ENCODE measurements at places on chromosomes 4 and X.
A peak's percentile ranks its signal among the peaks of the same experiment; 100 is the strongest.

DNA sequence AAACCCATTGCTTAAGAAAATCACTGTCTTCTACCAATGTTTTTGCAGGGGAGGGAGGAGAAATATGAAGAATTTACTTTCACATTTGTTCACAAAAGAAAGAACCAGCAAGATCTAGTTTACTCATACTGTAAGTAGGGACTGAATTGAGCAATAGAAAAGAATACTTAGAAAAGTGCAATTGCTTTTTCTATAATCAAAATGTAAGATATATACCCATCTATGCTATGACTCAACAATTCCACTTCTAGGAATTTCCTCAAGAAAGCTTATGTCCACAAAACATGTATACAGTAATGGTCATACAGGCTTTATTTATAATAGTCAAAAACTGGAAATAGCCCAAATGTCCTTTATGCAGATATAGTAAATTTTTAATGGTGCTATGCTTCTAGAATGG is 196.4 kb downstream of the LRBA start:
- DNase-seq: no peak

DNA sequence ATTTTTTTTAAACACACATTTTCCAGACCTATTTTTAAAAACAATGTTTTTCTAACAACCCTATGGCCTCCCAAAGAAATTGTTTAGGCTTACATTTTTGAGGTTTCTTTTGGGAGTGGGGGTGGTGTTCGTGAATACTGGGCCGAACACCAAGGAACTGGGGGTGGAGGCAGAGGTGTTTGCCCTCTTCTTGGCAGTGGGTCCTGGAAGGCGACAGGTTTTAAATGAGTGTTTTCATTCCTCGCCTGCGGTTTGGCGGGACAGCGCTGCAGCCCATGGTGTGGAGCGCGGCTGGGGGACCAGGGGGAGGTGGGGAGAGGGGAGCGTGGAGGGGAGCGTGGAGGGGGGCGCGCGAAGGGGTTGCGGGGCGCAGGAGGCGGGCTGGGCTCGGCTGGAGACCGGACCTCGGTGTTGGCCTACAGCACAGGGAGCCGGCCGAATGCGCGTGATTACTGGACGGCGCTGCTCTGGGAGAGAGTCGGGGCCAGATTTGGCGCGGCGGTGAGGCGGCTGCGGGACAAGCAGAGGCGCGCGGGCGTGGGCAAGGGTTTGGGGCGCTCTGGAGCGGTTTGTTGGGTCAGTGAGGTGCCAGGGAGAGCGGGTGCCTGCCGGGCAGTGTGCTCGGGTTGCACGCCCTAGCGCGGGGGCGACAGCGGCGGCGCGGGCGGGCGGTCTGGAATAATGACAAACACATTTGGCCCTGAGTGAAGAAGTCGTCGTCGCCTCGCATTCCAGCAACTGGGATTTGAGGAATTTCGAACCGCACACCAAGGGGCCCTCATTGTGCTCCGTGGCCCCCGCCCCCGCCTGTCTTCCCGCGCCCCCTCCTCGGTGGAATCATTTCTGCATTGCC is 764 bp downstream of the PDGFRA start:
- peak; percentile 82 for DNase-seq

- DNase-seq: peak; percentile 33
Observed at GRCh38 chr4:130563185-130563888, 1467.4 kb downstream of the C4orf33 start.

GRCh38 chrX:114152130-114152529 is 431.8 kb upstream of the HTR2C start:
- no peak for DNase-seq

GRCh38 chr4:1236103-1236641 is 12.8 kb downstream of the CTBP1 start:
- peak; percentile 55 for DNase-seq

DNA sequence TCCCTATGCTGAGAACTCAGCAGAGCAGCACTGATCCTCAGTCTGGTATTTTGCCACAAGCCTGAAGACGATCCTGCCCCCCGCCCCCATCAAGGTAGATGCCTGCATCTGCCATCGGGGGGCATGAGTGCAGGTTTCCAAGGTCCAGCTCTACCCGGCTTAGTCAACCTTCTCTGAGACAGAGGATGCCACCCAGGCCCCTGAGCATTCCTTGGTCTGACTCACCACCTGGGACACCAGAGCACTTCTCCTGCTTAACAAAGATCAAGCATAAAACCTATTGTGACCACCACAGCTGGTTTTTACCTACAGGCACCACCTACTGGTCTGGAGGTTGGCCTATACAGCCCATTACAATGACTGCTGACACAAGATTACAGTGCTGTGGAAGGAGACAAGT is 1168.1 kb downstream of the PCDH19 start:
- no peak for DNase-seq

GRCh38 chr4:69860052-69860451 is at the start of gene SULT1E1:
TSS of gene SULT1E1 (minus strand) at chr4:69860145. CDS start at chr4:69857644, 2,501 bp downstream.
- peak; percentile 28 for DNase-seq

- no peak for DNase-seq
Observed at GRCh38 chrX:69031971-69032391, 133.3 kb downstream of the PJA1 start.

DNA sequence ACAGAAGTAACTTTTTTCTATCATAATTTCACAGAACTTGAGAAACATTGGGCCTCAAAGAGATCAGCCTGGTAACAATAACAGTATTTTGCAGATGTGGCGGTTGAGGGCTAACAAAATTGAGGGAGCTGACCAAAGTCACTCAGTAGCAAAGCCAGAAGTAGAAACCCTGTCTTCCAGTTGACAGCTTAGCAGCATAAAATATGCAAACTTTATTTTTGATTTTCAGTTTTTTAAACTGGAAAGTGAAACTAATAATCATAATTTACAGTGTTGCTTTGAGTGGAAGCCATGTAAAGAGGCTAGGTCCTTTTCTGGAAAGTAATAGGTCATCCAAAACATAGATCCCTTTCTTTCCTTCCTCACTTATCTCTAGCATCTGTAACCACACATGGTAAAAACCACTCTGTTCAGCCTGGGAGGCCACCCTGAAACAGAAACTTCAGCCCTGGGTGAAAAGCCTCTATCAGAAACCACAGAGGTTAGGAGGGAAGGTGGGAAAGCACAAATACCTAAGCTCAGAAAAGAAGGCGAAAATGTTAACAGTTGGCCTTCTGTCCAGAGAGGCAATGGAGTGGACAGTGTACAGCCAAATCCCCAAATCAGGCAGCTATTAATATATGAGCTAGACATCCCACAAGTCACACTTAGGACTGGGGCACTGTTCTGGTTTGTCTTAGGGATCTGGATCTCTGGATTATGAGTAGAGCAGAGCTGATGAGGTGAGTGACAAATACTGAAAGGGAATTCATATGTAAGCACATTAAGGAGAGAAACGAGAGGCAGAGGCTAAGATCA is 61.1 kb upstream of the ARSJ start:
- DNase-seq: no peak

GRCh38 chrX:9339603-9340491 is 125.0 kb upstream of the TBL1X start:
- no peak for DNase-seq

DNA sequence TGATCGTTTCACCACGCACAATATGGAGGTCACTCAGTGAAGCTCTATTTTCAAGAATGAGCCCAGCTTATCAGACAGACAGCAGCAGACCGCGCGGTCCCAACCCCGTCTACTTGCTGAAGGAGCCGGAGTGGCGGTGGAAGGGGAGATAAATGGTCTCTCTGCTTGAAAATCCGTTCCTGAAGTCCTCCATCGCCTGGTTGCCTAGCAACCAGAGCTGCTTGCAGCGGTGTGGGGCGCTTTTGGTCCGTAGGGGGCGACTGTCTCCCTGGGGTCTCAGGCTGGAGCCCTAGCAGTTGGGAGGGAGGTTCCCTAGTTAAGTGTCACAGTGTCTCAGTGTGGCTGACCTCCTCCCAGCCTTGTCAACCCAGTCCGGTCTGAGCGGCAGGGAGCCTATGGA is 8.3 kb upstream of the DLG3 start:
- DNase-seq: no peak

GRCh38 chr4:84171871-84172270 is 327.2 kb downstream of the NKX6-1 start:
- no peak for DNase-seq

GRCh38 chr4:85808864-85809263 is 333.9 kb downstream of the ARHGAP24 start:
- no peak for DNase-seq

GRCh38 chrX:137574784-137575293 is 8.9 kb downstream of the ZIC3 start:
- no peak for DNase-seq

GRCh38 chrX:16433021-16433420 is 216.9 kb upstream of the S100G start:
- DNase-seq: no peak

DNA sequence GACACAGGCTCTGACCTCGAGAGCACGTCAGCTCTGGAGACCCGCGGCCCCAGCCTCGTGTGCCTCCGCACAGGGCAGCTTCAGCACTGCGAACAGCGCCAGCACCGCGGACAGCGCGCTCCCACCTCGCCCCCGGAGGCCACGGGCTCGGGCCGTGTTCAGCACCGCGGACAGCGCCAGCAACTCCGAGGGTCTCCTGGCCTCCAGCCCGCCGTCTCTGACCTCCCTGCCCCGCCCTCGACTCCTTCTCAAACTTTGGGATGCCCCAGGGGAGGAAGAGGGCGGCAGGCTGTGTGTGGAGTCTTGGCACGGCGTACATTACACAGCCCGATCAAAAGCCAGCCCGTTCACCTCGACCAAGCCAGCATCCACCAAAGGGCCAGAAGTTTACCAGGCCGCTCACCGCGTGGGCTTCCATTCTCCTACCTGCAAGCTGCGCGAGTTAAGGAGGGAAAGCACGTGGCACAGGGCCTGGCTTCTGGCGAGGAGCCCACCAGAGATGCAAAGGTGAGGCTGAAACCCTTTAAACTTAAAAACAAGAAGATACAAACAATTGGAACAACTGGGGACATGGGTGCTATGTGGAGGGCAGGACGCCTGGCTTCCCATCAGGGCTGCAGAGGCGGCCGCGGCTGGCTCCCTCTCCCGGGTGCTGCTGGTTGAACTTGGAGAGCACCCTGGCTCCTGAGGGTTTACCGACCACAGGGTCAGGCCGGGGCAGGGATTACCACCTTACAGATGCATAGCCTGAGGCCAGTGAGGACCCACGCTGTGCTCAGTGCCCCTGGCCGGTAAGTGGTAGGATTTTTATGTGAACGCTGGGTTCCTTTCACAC is 4.5 kb upstream of the NKX1-1 start:
- DNase-seq: peak; percentile 86

GRCh38 chr4:152128356-152128755 is 367.5 kb upstream of the GATB start:
- no peak for DNase-seq

DNA sequence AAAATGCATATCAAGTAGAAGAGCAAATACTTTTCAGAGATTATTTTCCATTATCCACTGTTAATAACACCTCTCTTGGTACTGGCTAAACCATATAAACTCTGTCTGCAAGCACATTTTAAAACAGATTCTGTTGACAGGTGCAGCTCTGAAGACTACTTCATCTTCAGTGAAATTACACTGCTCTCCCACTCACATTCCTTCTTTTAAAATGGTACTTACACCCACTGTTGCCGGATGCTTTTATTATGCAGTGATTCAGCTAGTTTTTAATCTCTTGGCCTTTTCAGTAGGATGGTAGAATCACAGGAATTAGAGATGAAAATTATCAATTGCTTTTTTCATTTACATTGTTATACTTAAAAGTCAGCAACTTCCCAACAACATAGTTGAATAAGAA is 381.6 kb downstream of the GASK1B start:
- DNase-seq: no peak

DNA sequence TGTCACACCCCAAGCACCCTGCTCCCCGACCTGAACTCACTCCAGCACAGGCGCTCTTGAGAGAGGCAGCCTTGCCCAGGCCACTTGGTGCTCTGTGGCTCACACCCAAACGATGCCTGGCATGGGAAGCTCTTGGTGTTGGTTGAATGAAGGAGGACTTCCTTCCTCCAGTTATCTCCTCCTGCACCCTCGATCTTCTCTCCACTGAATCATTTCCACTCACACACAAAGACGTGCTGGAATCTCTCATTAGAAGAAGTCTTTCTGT is 90.5 kb upstream of the TRIM2 start:
- no peak for DNase-seq

DNA sequence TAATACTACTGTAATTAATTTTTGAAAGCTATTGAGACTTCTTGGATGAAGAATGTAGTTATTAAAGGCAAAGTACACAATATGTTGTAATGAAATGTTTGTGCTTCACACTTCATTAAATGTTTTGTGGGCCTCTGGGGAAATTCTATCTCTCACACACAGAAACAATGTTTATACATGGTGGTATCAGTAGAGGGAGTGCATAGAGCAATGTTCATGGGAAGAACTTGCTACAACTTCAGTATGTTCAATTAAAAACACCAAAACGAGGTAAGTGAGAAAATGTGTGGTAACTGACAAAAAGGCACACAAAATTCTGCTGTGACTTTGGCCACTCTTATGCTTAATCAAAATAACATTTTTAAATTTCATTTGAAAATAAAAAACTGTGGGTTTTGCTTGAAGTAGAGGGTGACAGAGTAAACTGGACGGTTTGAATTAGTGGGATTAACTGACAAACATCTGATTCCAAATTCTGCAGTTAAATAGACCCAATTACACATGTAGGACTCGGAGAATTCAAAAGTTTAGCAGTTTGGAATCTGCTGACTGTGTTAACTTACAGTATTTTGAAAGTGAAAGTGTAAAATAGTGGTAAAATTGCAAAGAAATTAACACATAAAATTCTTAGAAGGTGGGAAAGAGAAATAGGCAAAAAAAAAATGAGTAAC is 111.4 kb upstream of the TTC29 start:
- DNase-seq: no peak

DNA sequence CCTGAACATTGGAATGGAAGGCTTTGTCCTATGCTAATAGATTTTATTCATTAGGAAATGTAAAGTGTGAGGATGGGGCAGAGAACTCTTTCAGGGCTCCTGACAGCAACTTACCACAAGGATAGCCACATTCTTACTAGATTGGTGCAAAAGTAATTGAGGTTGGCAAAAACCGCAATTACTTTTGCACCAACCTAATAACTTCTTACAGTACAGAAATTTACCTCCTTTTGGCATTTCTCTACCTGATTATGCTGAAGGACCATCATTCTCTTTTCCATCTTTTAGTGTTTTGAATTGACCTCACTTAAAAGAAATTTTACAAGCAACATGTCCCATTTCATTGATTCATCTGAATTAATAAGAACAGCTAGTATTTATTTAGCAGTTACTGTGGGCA is 109.2 kb upstream of the AP1S2 start:
- no peak for DNase-seq

GRCh38 chrX:109839694-109840567 is 106.9 kb upstream of the ACSL4 start:
- DNase-seq: no peak

DNA sequence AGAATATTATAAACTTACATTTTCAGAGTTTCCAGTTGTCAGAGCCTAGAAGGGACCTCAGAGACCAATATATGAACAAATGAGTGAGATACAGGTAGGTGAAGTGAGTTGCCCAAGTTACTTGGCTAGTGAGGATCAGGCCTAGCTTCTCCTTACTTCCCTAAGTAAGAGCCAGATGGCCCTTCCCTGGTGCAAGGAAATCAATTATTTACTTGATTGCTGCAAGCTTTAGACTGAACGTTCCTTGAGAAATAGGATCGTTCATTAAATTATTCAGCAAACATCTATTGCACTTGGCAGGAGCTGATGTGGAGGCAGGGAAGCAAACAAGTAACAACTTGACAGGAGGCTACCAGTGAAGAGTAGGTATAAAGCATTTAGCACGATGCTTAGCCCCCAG is 117.8 kb downstream of the EFHC2 start:
- DNase-seq: no peak

GRCh38 chr4:123833171-123833643 is 436.6 kb downstream of the SPRY1 start:
- DNase-seq: no peak
